ENCODE measurements at places on chromosomes 3 and 15. TPM values are rescaled to one million over a fixed set of nuclear protein-coding genes. Genes with fewer than 3 reads are reported as not detected.
A peak's percentile ranks its signal among the peaks of the same experiment; 100 is the strongest.

Gene CCDC54
- not detected for total RNA-seq

- peaks cover 6% of the 10 kb centered on the region for H3K36me3 ChIP-seq
- H3K27ac ChIP-seq, result peak overlapping the region; percentile 81
- H3K27me3 ChIP-seq, result no peaks in the 10 kb centered on the region
- H3K4me3 ChIP-seq, result peak overlapping the region; percentile 75
- no peak for DNase-seq
Measured at GRCh38 chr3:127822682-127823425, 539 bp upstream of the MGLL start.

DNA sequence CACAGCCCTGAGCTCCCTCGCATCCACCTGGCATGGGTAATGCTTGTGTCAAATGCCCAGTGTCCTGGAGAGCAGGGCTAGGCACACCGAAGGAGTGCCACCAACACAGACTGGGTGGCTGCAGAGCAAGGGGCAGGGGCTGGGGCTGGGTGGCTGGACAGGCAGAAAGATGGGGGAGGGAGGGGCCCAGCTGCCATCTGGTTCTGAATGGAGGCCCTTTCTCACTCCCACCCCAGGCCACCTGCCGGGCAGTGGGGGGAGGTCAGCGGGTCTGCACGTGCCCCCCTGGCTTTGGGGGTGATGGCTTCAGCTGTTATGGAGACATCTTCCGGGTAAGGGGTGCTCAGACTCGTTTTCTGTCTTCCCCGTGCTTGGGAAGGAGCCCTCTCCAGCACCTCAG, 17.0 kb downstream of the STAB1 start:
- no peaks in the 10 kb centered on the region for H3K27me3 ChIP-seq
- peaks cover 59% of the 10 kb centered on the region for H3K36me3 ChIP-seq
- no peak overlapping the region for H3K27ac ChIP-seq
- no peak for DNase-seq

Gene ANKRD63
- total RNA-seq, result not detected

DNA sequence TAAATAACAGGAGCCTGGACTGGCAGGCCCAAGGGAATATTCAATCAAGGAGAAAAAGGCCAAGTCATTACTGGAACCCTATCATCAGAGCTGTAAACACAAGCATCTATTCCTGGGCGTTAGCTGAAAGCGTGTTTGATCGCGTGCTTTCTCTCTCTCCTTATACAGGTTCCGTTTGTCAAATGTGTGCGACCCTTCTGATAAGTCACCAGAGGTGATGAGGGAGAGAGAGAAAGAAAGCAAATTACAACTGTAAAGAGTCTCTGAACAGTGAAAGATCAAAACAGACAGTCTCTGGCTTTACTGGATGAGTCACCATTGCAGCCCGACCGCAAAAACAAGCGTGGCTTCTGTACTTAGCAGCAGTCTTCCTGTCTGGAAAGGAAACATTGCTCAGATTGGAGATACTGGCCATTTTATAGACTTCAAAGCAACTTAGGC, 39.5 kb upstream of the TPRG1 start:
- H3K27me3 ChIP-seq, result no peaks in the 10 kb centered on the region
- peak; percentile 37 for DNase-seq
- no peak overlapping the region for H3K27ac ChIP-seq
- no peaks in the 10 kb centered on the region for H3K4me1 ChIP-seq
- H3K36me3 ChIP-seq, result peaks cover 5% of the 10 kb centered on the region
- H3K4me3 ChIP-seq, result no peak overlapping the region

Gene MEIS2
- total RNA-seq, result 14.7 TPM

GRCh38 chr3:16838561-16838960, 46.2 kb upstream of the PLCL2 start:
- DNase-seq, result no peak
- H3K4me1 ChIP-seq, result no peaks in the 10 kb centered on the region

Gene GRIP2
- 0.21 TPM for total RNA-seq

Gene CTDSPL
- 54.6 TPM for total RNA-seq

Gene GOLGA6D
- total RNA-seq, result not detected

- H3K4me1 ChIP-seq, result no peaks in the 10 kb centered on the region
- no peak for DNase-seq
- H3K4me3 ChIP-seq, result no peak overlapping the region
Measured at GRCh38 chr3:130463221-130463620, 53.8 kb upstream of the COL6A6 start.

- peak; percentile 32 for DNase-seq
- no peaks in the 10 kb centered on the region for H3K27me3 ChIP-seq
- H3K27ac ChIP-seq, result no peak overlapping the region
- peaks cover 3% of the 10 kb centered on the region for H3K4me1 ChIP-seq
Measured at GRCh38 chr3:14793126-14793857, 25.5 kb upstream of the FGD5 start.

Gene PTH1R
- total RNA-seq, result 14.3 TPM

Gene MCF2L2
- total RNA-seq, result 24.9 TPM

- H3K4me1 ChIP-seq, result no peaks in the 10 kb centered on the region
- no peak for DNase-seq
- H3K27ac ChIP-seq, result no peak overlapping the region
- H3K4me3 ChIP-seq, result no peak overlapping the region
- H3K27me3 ChIP-seq, result no peaks in the 10 kb centered on the region
- H3K36me3 ChIP-seq, result no peaks in the 10 kb centered on the region
Measured at GRCh38 chr15:39814489-39814888, 31.8 kb upstream of the FSIP1 start.

Gene TMEM158
- total RNA-seq, result not detected
